ENCODE measurements at places on chromosomes 4 and X.

GRCh38 chrX:133985164-133985966, at the start of gene GPC3:
Gene GPC3 (minus strand): TSS chrX:133985594.
- peak; percentile 70 for DNase-seq

DNA sequence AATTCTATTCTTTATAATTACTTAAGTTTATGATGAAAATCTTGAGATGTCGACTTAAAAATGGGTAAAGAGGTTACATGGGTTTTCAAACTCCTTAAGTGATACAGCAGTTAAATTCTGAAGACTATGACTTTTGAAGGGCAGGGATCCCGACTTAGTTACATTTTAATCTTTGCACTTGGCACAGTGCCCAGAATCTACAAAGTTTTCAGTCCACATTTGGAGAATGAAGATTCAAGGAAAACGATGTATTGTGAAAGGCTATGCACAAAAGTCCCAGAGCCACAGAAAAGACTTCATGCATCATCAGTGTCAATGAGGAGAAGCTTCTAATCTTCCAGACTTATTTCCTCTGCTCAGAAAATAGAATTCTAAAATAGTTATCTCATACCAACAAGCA, 36.3 kb upstream of the GRPR start:
- no peak for DNase-seq

GRCh38 chr4:42293967-42294813, 103.1 kb upstream of the SHISA3 start:
- DNase-seq: no peak

GRCh38 chrX:40835526-40835925, 100.2 kb upstream of the MED14 start:
- DNase-seq: no peak

DNA sequence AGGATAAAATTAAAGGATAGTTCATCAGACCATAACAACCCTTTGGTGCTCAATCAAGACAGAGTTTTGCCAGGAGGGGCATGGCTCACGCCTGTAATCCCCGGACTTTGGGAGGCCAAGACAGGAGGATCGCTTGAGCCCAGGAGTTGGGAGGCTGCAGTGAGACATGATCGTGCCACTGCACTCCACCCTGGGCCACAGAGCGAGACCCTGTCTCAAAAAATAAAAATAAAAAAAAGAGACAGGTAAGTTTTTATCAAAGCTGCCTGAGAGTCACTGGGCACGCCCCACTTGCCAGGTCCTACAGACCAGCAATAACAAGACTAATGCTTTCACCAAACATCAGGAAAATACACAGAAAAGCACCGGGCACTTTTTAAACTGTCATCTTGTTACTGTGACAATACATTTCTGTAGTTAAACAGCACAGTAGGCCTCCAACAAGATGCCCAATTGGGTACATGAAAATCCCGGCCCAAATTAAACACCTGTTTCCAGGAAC, 765 bp downstream of the CFAP97 start:
- no peak for DNase-seq

DNA sequence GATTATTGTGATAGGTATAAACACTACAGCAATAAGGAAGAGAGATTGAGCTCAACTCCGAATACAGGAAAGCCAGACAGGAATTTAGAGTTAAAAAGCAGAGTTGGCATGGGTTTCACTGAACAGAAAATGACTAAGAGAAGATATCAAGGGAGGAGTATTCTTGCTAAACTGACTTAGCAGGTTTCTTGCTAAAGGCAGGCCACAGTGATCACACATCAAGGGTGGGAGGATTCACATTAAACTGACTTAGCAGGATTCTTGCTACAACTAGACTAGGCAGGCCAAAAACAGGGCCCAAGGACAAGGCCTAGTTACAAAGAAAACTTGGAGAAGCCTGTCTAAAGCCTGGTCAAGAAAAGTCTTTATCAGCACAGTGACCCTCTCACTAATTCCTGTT, 195.1 kb downstream of the MAGEB5 start:
- no peak for DNase-seq

DNA sequence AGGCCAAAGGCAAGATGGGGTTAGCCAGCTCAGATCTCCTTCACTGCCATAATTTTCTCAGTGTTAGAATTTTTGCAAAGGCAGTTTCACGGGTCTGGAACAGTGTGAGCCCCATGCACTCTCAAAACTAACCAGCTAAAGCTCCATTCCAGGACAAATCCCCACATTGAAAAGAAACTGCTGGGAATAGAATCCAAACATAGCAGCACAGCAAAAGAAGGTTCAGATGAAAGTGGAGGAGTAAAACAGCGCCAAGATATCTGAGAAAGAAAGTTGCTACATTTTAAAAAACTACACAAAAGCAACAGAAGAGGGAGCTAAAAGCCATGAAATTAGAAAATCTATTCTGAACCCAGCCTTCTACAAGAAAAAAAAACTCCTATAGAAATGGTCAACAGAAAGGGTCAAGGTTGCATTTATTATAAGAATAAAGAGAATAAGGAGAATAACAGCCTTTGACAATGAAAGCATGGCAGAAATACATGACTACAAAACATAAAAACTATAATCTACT, 39.6 kb upstream of the SLC7A3 start:
- no peak for DNase-seq

GRCh38 chr4:18961879-18962278, 940.3 kb upstream of the LCORL start:
- no peak for DNase-seq

DNA sequence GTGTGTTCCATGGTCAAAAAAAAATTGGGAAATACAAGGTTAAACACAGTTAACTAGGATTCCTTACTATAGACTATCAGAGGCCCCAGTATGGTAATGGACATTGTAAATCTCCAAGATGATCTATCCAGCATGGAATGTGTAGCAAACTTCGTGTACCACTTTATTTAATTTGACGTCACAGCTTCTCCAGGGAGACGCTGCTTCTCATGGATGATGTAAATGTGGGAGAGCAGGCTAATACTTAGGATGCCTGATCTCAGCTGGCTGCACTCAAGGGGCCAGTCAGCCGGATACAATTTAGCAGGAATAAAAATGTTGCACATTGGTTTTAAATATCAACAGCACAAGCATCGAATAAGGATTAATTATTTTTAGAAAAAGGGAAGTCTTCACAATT, 111.7 kb upstream of the HPF1 start:
- no peak for DNase-seq

GRCh38 chr4:167419468-167420140, 185.3 kb upstream of the SPOCK3 start:
- no peak for DNase-seq

DNA sequence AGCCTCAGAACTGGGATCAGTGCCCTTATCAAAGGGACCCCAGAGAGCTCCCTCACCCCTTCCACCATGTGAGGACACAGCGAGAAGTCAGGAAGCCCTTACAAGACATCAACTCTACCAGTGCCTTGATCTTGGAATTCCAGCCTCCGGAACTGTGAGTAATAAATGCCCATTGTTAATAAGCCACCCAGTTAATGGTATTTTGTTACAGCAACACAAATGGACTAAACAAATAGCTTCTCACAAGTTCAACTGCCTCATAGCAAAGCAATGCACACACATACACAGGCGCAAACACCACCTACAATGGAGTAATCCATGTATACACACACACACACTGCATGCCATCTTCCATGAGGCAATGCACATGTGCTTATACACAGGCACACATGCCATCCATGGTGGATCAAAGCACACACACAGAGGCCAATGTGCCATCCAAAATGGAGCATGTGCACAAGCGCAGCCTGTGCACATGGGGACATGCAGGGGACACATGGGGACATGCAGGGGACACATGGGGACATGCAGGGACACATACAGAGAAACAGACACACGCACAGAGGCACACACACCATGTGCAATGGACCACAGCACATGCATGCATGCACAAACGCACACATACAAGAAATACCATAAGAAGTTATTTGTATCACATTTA, 137.6 kb upstream of the TBL1X start:
- DNase-seq: no peak

GRCh38 chr4:1240721-1241465, 8.0 kb downstream of the CTBP1 start:
- DNase-seq: no peak

DNA sequence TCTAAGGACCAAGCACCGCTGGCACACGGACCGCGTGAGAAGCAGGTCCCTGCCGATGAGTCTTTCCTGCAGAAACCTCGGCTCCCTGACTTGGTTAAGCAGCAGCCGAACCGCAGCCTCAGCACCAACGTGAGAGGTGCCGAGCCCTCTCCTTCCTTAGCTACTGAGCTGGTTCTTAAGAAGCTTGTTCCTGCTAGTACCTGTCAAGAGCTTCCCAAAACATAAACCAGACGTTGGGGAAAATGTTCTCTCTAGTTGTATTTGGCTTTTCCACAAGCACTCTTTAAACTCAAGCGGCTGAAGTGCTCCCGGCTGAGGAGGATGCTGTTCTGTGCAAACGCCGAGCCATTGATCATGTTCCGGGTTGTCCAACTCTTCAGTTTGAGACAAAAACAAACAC, 29.3 kb upstream of the TLR3 start:
- DNase-seq: no peak

- no peak for DNase-seq
Observed at GRCh38 chr4:158481811-158482210, 39.9 kb upstream of the RXFP1 start.

- no peak for DNase-seq
Observed at GRCh38 chrX:129714581-129714980, 24.2 kb upstream of the XPNPEP2 start.

DNA sequence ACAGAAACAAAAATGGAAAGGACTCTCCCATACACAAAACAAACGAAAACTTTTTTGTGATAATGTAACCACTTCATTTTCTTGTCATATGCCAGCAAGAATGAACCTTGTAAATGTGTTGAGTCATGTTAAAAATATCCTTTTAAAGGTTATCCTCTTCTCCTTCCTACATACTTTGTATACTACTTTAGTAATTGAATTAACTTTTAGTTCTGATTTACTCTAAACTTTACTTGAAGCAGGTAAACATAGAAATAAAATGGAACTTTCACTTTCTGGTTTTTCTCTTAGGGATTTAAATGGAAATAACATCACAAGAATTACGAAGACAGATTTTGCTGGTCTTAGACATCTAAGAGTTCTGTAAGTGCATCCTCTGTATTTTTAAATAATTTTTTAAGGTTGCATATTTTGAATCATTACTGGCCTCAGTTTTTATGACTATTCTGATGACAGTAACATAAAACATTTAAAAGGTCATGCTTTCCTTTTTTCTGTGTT, 4.7 kb downstream of the SLIT2 start:
- no peak for DNase-seq

- DNase-seq: no peak
Observed at GRCh38 chr4:6688879-6689505, 4.7 kb upstream of the S100P start.

DNA sequence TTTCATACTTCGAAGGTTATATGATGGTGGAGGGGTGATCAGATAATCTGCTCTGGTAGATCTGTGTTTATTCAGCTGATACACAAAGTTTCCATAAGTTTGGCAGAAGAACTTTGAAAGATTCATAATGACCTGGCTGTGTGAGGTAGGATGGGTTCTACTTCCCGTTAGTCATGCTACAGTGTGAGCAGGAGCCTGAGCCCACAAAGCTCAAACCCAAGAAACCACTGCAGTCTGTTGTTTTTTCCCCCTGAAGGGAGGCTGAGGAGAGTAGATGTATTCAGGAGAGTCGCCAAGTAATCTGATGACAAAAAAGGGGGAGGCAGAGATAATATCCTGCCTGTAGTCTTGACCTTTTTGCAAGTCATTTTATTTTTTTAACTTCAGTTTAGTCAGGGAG, 52.8 kb upstream of the PPP3CA start:
- DNase-seq: no peak

- DNase-seq: no peak
Observed at GRCh38 chrX:14832151-14832550, 40.7 kb downstream of the FANCB start.

DNA sequence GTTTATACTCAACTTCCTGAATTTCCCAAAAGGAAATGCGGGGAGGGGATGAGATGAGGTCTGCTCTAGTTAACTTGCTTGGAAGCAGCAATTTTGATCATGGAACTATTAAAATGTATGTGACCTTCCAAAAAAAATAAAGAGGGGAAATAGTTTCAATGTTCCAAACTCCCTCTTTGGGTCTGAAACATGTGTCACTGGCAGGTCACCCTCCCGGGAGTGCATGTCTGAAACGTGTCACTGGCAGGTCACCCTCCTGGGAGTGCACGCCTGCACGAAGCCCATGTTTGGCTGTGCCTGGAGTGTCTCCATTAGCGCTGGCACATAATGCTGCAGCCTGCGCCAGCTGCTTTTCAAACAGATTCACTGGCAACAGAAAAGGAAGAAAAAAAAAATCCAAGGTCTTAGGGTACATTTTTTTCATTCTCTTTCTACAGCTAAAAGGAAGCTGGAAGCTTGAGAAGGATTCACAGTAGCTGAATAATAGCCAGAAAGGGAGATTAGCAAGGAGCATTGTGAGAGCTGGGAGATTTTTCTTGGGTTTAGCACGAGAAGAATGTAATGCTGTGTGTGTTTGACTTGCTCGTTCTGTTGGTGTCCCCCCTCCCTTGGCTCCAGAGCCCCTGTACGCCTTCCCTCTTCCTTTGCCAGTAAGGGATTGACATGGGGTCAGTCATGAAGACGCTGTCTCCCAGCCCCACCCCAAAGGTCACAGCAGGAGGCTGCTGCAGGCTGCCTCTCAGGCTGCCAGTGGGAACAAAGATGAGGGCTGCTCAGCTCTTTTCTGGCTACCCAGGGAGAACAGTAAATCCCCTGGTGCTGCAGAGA, 39.2 kb upstream of the TLR3 start:
- DNase-seq: peak; percentile 53

GRCh38 chrX:2684256-2684655, 6.8 kb upstream of the CD99 start:
- no peak for DNase-seq

DNA sequence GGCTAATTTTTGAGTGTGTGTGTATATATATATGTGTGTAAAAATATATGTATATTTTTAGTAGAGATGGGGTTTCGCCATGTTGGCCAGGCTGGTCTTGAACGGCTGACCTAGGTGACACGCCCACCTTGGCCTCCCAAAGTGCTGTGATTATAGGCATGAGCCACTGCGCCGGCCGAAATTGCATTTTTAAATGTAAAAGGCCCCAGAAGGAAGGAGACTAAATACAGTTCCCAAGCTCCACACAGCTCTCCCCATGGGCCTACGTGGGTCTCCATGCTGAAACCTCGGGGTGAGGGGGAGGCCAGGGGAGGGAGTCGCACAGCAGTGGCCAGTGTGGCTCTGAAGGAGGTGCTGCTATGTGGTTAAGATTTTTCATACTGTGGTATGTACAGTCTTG, 12.8 kb upstream of the CDKN2AIP start:
- no peak for DNase-seq

DNA sequence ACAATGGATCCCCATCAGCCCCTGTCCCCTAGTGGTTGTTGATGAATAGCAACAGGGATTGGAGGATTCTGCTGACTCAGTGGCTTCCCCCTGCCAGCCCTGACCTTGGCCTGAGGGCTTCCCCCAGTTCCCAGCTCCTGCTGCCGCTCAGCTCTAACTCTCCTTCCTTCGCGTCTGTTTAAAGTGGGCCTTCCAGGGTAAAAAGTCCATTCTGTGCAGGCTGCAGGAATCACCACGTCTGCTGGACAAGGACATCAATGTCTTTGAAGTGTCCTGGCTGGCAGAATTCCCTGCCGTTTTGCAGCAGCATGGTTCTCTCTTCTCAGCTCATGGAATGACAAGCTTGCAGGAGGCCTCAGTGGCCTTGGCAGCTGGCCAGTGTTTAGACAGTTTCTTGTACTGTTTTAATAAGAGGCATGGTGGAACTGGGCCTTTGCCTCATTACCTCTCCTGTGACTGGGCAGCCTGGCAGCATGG, 152.5 kb upstream of the STX18 start:
- DNase-seq: peak; percentile 55

Data from NCI-H345 (cell line).